CD4-positive, alpha-beta T cell treated with Interleukin-1 beta for 1 hour (primary cell): ENCODE measurements at places on chromosomes 11 and 22.

DNA sequence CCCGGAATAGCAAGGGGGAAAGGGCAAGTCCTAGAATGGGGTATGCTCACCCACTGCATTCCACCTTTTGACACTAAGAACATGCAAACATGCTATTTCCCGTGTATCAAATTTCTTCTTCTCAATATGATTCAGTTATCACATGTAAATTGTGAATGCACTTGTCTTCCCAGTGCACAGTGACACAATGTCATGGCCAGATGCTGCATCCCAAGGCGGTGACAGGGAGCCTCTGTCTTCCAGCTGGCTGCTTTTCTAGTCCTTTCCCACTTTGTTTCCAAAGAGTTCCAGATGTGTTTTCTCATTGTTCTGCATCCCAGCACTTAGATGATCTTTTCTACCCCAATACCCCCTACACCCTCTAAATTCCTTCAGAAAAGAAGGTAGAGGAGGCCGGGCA, 12.4 kb downstream of the SLC25A18 start:
- no peak for DNase-seq

DNA sequence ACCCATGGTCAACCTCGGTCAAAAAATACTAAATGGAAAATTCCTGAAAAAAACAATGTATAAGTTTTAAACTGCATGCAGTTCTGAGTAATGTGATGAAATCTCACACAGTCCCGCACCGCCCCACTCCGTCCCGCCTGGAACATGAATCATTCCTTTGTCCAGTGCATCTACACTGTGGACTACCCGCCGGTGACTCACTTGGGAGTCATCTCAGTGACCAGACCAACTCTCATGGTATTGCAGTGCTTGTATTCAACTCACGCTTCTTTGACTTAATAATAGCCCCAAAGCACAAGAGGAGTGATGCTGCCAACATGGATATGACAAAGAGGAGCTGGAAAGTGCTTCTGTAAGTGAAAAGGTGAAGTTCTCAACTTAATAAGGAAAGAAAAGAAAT, 48.8 kb downstream of the ARHGAP32 start:
- no peak for DNase-seq

DNA sequence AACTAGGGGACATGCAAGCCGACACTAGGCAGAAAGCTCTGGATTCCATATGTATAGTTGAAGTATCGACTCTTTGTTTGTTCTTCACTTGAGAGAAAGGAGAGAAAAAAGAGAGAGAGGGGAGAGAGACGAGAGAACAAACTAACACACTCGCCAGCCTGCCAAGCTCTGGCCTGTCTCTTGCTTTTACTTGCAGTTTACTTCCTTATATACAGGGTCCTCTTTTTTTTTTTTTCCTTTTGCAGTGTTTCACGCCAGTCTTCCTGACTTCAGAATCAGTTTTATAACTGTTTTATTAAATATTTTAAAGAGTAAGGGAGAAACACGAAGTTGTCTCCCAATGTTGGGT, 19.9 kb downstream of the TEAD1 start:
- DNase-seq, result no peak

- DNase-seq, result no peak
Measured at GRCh38 chr11:76658651-76659650, 11.6 kb downstream of the LRRC32 start.

GRCh38 chr22:45628515-45628914, 43.1 kb upstream of the ATXN10 start:
- no peak for DNase-seq

DNA sequence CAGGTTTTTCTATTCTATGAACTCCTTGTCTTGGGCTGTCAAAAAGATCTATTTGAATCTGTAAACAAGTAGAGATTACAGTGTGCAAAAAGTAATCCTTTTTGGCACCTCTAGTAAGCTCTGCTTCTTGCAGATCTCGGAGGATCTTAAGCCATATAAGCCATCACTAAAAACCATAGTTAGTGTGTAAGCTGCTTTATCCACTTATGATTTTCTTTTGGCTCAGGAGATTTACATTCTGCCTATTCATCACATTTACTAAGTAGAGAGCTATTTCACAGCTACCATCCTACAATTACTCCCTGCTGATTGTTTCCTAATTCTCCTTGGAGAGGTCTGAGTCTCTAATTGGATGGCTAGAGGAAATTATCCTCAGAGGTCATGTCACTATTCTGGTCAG, 385.7 kb downstream of the AASDHPPT start:
- DNase-seq, result no peak

DNA sequence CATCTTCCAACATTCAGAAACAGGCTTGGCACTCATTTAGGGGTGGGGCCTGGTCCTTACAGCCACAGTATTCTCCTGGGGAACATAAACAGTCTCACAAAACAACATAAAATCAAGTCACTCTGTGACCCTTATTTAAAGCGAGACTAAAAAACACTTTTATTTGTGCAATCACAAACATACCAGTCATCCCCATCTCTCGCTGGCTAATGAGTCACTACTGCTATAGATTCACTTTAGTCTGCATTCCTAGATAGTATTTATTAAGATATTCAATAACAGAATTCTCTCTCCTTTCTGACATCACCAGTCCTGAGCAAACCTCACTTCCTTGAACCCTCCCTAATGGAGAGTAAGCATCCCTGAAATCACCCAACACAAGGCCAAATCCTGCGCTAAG, 68.0 kb downstream of the ZBTB44 start:
- DNase-seq, result no peak

GRCh38 chr11:127470306-127470884, 469.8 kb upstream of the KIRREL3 start:
- no peak for DNase-seq

DNA sequence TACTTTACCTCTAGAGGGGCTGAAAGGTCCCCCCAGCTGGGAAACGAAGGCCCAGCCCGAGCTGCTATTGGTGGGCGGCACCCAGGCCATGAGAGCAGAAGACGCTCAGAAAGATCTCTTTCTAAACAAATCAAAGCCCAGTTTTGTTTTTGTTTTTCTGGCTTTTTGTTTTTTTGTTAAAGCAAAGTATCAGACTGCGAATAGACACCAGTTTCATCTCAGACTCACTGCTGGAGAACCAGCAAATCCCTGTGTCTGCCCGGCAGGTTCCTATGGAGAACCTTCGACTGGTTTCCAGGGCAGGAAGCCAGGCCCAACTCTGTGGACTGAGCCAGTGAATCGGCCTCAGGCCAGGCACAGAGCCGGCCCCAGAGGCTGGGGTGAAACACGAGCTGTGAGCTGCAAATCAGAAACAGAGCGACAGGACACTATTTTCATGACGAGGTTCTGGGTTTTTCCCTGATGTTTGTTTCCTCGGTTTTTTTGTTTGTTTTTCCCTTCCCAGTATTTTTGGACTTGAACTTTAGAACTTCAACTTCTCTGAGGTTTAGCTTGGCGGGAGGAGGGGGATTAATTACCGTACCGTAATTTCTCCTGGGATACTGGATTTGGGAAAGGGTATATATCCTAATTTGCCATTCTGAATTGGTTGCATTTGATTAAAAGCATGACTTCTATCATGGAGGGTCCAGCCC, 16.0 kb upstream of the B4GALNT4 start:
- no peak for DNase-seq

- DNase-seq, result no peak
Measured at GRCh38 chr11:117706322-117706814, 90.6 kb downstream of the DSCAML1 start.

GRCh38 chr11:45332276-45332934, 46.3 kb upstream of the SYT13 start:
- peak; percentile 11 for DNase-seq

DNA sequence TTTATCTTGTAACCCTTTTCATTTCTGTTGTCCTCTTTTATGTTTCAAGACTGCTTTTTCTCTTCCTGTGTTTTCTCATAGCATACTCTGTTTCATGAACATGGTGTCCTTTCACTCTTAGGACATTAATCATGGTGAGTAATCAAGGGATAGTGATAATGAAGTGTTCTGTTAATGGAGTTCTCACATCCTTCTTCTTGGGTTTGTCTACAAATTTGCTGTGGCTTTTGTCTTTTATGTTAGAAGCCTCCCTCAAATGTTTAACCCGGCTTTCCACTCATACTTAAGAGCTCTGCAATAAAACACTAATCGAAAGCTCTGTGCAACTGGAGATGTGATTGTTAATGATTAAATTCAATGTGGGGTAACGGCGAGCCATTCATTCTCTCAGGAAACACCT, 593.6 kb downstream of the NELL1 start:
- no peak for DNase-seq

DNA sequence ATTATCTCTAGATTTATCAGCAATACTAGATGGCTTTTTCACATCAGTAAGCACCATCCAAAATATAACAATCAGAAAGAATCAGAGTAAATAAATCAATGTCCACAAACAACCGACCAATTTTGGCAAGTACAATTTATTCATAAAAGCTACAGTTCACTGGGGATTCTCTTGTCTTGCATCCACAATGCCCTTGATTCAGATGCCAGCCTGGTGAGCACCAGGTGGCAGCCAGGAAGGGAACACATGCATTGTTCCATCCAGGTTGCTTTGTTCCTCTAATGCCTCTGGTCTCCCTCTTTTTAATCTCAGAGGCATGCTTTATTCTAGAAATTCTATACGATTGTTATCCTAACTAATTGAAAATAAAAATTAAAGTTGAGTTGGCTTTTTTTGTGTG, 242.1 kb upstream of the KIRREL3 start:
- DNase-seq, result no peak
